ENCODE measurements at places on chromosomes 6 and 20.

DNA sequence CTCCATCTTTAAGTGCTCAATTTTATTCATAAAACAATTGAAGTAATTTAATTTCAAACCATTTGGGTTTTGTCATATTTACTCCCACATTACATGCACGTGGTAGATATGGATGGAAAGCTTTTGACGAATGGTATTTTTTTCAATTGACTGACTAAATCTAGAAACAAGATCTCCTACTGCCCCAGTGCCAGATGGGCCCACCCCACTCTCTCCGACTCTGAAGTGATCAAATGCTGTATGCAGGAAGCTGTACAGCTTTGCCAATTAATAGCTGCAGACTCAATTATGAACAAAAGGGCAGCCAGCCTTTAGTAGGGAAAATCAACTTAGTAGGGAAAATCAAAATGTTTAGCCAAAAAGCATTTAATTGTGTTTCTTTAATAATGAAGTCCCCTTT, 46.2 kb downstream of the PACRG start:
- DNase-seq = no peak

DNA sequence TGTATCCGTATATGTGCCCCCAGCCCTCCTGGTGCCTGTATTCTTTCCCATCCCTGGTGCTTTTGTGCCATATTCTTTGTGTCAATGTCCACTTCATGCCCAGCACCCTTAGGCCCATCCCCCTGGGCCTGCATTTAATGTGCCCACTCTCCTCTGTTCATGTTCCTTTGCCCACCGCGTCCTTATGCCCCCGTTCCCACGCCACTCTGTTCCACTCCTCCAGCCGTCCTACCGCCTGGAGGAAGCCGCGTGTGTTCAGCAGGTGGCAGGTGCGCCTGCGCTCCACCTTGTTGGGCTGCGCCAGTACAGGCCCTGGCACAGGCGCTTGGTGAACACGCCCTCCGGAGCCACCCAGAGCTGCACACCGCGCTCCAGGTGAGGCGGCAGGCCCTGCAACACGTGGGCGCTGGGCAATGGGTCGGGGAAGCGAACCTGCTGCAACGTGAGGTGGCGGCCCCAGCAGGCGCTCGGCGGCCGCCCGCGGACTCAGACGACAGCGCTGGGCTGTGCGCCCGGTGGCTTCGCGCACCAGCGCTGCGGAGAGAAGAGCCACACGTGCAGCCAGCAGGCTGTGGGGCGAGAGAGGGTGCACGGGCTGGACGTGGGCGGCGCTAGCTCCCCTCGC, 4.0 kb upstream of the FOXS1 start:
- no peak for DNase-seq

GRCh38 chr6:69937402-69938136, 71.2 kb downstream of the COL19A1 start:
- no peak for DNase-seq

GRCh38 chr6:113763876-113764275, 93.3 kb upstream of the MARCKS start:
- no peak for DNase-seq

GRCh38 chr6:69038841-69039240, 403.8 kb downstream of the ADGRB3 start:
- no peak for DNase-seq

- DNase-seq = no peak
Observed at GRCh38 chr6:17431581-17431980, 38.2 kb downstream of the CAP2 start.

- DNase-seq = no peak
Observed at GRCh38 chr6:35051396-35051795, 89.7 kb downstream of the TCP11 start.

DNA sequence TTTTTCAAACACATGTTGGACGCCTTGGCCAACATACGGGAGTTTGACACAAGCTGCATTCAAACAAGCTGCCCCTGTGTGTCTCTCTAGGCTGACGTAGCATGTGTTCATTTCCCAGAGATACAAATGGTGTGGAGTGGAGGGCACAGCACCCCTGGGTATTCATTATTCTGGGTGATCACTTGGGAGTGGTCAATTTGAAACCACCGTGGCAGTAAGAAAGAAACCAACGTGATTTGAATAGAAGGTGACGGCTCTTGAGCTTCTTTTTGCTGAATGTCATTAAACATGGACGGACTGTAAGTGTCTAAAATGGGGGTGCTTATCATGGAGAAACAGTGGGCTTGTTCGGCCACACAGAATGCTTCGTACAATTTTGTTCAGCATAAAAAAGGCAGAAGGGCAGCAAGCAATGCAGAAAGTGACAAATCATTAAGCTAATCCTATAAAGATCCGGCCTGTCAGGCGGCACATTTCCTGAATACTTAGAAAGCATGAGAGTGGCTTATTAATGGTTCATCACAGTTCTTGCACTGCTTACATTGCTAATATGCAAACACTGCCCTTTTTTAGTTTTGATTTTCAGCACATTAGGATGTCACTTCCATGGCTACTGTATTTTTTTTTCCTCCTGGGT, 1261.9 kb upstream of the CITED2 start:
- no peak for DNase-seq

DNA sequence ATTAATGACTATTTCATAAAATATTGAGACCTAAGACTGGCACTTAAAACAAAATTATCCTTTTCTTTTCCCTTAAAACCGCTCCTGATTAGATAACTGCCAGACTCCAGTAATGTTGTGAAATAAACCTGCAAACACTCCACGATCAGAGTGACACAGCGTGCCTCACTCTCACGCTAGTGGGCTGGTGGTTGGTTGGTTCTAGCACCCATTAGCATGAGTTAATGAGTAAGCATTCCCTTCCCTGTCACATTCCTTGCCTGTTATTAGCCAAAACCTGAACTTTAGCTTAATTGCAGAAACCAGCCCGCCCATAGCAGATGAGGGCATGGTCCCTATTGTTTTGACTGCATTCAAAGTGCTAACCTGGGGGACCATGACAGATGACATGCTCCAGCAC, 193.4 kb downstream of the CD83 start:
- DNase-seq = no peak

DNA sequence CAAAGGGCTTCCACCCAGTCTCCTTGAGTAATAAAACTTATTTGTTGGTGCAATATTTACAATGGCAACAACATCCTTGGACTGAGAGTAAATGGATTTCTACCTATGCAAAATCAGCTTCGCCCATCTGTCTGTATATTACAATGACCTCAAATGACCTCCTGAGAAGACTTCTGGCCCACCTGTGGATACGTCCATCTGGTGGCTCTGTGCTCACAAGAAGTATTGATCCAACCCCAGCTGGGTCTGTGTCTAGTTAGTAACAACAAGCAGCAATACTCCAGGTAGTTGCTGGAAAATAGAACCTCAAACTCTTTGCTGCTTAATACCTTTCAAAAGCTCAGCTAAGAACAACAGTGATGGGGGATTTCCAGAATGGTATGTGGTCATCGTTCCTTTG, 34.7 kb upstream of the GSTA4 start:
- no peak for DNase-seq

DNA sequence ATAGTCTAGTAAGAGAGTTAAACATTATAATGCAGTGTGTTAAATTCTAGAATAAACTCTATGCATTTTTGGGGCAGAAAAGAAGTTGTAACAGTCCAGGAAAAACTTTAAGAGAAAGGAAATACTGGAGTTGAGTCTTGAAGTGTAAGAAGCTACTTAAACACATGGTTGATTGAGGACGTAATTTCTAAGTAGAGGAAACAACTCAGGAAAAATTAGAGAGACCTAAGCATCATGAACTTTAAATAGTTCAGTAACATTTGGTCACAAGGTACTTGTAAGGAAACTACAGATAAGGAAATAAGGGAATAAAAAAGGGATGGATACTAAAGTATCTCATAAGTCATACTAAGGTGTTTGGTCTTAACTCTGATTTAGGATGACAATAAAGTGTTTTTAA, 4.7 kb upstream of the TRDN start:
- no peak for DNase-seq

DNA sequence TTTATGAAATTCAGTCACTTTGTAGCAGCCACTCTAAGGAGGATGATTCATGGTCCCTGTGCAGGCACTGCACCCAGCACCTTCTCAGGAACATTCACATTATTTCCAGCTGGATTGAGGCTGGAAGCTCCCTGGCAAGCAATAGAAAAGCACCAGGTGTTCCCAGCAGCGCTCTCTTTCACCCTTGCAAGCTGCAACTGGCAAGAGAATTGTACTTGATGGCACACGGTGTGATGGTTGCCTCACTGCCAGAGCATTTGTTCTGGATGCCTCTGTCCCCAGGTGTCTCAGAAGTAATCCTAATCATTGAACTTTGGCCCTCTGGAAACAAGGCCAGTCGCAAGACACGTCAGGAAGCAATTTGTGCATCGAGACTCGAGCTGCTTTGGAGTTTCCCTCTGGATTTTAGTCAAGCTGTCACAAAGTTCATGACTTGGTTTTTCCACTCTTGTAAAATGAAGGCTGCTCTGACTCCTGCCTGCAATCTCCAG, 24.9 kb upstream of the PHACTR2 start:
- DNase-seq = no peak

- DNase-seq = no peak
Observed at GRCh38 chr20:57392512-57393271, 1.5 kb downstream of the RBM38 start.

DNA sequence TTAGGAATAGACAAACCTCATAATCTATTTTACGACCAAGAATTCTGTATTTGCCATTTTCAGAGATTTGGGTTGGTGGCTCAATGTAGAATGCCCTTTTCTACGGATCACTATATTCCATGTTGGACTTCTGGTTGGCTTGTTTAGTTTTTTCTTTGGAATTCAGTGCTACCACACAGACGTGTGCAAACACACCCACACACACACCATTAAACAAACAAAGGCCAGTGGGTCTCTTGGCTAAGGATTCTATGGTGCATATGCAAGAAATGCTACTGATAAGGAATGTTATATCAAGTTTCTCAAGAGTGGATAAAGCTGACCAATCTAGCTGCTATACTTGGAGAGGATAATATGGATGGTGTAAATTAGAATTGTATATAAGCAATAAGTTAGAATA, 8.0 kb downstream of the ABT1 start:
- no peak for DNase-seq

- DNase-seq = no peak
Observed at GRCh38 chr6:155089746-155090145, 94.6 kb downstream of the TIAM2 start.

DNA sequence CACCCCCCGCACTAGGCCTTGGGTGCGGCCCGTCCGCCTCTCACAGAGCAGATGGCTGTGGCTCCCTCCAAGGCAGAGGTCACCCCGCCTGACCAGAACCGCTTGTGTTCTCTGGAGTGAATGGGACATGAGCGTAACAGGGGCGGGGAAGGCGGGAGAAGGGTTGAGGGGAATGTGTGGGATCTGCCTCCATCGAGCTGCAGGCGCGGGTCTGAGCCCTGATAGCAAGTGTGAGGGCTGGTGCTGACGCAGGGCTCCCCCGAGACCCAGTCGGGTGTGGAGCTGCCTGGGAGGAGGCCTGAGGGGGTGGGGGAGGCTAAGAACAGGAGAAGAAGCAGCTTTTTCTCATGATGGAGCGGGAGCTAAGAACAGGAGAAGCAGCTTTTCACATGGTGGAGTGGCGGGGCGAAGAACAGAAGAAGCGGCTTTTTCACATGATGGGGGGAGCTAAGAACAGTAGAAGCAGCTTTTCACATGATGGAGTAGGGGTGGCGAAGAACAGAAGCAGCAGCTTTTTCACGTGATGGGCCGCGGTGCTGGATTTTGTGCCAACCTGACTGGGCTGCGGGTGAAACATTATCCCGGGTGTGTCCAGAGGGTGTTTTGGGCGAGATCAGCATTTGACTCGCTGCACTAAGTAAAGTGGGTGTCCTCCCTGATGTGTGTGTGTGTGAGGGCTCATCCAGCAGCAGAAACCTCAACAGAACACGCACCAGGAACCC, 169.3 kb downstream of the TTLL2 start:
- peak; percentile 79 for DNase-seq

DNA sequence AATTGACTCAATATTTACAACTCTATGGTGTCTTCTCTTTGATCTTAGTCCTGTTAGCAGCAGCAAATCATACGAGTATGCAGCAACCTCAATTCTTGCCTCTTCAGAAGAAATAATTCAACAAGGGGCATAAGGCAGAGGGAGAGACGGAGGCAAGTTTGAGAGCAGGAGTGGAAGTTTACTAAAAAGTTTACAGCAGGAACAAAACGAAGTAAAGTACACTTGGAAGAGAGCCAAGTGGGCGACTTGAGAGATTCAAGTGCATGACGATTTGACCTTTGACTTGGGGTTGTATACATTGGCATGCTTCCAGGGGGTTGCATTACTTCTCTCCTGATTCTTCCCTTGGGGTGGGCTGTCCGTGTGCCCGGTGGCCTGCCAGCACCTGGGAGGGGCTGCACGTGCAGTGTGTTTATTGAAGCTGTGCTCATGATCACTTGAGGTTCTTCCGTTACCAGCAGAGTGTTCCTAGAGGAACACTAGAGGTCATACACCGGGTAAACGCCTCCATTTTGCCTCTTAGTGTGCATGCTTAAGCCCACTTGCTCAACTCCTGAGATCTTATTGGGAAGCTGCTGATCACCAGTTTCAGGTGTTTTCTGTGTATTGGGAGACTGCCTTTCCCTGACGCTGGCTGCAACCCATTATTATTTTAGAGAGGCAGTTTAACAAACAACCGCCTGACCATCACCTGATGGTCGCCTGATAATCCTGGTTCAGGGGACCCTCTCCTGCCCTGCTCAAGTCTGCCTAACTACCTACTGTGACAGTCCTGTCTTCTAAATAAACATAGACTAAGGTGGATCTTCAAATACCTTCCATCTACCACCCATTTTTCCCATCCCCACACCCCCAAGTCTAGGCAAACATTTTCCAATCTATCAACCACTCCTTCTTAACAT, 172.4 kb upstream of the MYLIP start:
- DNase-seq = no peak

DNA sequence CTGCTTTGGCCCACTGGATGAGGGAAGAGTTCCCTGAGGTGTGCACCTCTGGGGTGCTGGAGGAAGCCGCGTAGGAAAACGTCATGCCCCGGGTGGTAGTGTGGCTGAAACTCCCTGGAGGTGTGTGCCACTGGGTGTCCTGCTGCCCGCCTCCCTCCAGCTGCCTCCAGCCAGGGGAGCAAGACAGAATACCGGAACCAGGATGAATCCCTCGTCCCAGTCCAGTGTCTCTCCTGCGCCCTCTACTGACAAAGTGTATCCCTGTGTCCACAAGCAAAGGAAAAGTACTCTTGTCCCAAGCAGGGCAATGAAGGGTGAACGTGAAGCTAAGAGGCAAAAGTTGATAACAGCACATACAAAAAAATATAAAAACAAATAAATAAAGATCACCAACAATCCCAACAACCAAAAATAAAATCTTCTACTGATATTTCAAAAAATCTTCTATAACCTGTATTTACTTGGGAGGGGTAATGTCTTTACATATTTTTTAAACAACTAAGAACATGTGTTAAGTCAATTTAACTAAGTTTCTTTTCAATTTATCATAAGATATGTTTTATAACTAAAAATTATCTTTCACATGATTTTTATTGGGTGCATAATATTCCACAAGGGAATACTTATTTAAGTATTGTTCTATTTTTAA, 437.6 kb downstream of the MAFB start:
- DNase-seq = no peak

DNA sequence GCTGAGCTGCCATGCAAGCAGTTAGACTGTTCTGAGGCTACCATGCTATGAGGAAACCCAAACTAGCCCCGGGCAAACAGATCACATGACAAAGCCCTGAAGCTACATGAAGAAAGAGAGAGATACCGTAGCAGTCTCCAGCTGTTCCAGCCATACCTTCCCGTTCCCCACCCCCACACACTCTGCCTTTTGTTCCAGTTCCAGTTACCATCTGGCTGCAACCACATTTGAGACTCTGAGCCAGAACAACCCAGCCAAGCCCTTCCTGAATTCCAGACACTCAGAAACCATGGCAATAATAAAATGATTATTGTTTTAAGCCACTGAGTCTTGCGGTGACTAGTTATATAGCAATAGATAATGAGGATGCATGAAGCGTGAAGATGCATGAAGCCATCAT, 28.3 kb downstream of the RIN2 start:
- DNase-seq = no peak
